ENCODE measurements at places on chromosomes 7 and 10.

DNA sequence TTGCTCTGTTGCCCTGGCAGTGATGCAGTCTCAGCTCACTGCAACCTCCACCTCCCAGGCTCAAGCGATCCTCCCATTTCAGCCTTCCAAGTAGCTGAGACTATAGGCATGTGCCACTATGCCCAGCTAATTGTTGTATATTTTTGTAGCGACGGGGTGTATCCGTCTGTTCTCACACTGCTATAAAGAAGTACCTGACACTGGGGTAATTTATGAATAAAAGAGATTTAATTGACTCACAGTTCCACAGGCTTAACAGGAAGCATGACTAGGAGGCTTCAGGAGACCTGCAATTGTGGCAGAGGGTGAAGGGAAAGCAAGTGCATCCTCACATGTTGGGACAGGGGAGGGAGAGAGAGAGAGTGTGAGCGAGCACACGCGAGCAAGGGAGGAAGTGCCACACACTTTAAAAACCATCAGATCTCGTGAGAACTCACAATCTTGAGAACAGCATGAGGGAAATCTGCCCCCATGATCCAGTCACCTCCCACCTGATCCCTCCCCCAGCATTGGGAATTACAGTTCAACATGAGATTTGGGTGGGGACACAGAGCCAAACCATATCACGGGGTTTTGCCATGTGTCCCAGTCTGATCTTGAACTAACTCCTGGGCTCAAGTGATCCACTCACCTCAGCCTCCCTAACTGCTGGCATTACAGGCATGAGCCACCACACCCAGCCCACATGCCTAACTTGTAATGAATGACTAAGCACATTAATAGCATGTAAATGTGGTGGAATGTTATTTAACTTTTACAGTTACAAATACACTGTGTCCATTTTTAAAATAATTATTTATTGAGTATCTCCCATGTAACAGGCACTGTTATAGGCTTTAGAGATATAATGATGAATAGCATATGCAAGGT, 65.5 kb downstream of the RALA start:
- DNase-seq: no peak

DNA sequence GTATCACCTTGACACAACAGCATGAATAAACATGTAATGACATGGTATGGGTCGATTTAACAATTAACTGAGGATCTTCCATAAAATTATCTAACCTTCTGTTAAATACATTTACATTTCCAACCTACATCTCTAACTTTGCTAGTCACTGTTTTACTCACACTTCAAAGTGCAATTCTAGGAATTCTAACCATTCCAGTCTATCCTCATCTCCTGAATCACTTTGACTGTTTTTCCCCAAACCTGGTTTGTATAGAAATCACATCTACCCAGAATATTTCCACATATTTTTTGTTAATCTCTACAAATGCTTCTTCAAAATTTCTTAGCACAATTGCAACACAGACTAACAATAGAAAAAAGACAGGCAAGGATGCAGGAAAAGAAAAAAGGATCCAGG, 6.2 kb downstream of the ABI1 start:
- no peak for DNase-seq

- no peak for DNase-seq
These were observed 35.0 kb upstream of the CPXM2 start for GRCh38 chr10:123926401-123927264.

DNA sequence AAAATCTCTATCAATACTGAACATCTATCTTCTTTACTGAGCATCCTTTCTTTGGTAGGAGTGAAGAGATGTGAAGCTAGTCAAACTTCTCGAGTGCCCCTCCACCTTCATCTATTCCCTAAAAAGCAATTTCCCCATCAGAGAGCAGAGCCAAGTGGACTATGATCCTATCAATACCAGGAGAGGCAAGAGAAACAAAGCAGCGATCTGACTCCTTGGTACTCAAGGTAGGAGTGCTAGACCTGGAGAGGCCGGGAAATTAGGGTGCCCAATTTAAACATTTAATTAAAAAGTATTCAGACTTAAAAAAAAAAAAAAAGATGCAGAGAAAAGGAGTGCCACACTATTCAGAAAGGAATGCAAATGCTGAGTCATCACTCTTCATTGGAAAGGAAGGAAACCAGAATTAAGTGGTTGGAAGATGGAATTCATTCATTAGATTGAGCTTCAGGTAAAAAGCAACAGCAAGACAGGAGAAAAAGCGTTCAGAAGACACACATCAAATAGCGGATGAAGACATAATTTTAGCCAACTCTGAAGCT, 1.6 kb downstream of the TIAL1 start:
- no peak for DNase-seq

DNA sequence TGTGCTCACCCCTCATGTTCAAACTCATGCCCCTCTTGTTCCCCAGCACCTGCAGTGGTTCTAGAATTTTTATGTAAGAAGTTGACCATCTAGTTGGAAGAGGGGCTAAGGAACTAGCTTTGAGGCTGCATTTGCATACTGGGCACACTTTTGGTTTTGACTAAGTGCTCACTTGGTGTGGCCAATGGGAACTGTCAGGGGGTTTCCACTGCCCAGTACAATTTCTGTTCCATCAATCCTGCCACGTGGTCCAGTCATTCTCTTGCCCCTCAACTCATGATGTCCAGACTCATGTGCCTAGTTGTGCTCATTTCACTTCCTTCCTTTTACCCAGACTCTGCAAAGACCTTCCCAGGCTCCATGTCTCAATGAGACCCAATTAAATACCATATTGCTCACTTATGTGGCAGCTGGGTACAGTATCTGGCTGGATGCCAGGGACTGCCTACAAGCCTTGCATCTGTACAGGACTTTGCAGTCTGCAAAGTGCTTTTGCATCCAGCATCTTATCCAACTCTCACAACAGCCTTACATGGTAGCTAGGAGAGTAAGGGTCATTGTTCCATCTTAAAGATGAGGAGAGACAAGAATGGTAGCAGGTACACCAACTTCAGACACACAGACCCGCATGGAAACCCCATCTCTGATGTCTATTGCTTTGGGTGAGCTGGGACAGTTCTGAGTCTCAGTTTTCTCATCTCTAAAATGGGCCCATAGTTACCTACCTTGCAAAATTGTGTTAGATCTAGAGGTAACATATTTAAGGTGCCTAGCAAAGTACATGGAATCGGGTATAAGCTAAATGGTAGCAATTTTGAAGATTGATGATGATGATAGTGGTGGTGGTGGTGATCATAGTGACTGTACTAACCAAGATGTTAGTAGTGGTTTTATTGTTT, 30.1 kb upstream of the KCNMA1 start:
- DNase-seq: no peak

GRCh38 chr10:124648738-124649137, 95.4 kb downstream of the FAM53B start:
- DNase-seq: no peak
